ENCODE measurements at places on chromosomes 6 and 20.

GRCh38 chr6:136015531-136015930 is 164.0 kb downstream of the PDE7B start:
- DNase-seq, result no peak

- no peak for DNase-seq
Measured at GRCh38 chr20:42380287-42380686, 762.1 kb upstream of the CHD6 start.

GRCh38 chr6:19410481-19410880 is 426.7 kb upstream of the ID4 start:
- DNase-seq, result no peak

- DNase-seq, result no peak
Measured at GRCh38 chr6:108492131-108492766, 68.5 kb upstream of the FOXO3 start.

DNA sequence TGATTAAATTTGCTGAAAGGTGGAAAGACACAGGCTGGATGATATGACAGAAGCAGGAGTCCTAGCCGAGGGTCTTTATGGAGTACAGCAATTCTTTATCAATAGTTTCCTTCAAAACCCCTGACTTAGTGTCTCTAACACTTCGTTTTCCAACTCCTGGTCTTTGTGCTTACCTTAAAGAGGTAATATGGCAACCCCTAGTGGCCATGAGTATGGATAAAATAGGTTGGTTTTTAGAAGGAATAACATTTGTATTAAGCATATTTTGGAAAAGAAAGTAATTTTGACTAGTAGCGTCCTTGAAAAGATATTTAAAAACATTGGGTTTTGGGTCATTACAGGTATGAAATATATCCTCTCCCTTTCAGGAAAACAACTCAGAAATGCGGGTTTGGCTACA is 51.9 kb downstream of the VGLL2 start:
- no peak for DNase-seq

- DNase-seq, result no peak
Measured at GRCh38 chr6:74936886-74937285, 269.0 kb downstream of the COL12A1 start.

- DNase-seq, result no peak
Measured at GRCh38 chr6:110622912-110623578, 146.6 kb upstream of the SLC22A16 start.
